ENCODE measurements at places on chromosomes 7 and 10.

- no peak for DNase-seq
Measured at GRCh38 chr10:97650726-97651125, 10.3 kb downstream of the PI4K2A start.

GRCh38 chr10:75765789-75766096 lies 334.3 kb downstream of the LRMDA start:
- DNase-seq = no peak

GRCh38 chr7:140526787-140527664 lies 47.7 kb upstream of the MKRN1 start:
- no peak for DNase-seq

- no peak for DNase-seq
Measured at GRCh38 chr10:51462076-51462779, 237.2 kb downstream of the CSTF2T start.

DNA sequence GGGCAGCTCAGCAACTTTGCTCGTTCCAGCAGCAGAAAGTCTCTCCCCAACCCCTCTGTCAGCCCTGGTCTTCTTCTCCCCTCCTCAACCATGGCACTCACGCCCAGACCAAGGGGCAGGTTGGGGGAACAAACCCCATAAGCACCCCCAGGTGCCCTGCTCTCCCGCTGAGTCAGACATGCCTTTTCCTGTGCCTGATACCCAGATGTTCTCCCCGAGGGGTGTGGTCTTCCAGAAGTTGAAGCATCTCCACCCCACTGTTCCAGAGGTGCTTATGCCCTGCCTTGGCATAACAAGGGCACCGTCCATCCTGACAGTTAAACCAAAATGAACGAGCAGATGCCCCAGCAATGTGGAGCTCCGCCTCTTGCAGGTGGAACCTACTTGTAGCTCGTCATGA lies 67.1 kb downstream of the C10orf143 start:
- DNase-seq = no peak

DNA sequence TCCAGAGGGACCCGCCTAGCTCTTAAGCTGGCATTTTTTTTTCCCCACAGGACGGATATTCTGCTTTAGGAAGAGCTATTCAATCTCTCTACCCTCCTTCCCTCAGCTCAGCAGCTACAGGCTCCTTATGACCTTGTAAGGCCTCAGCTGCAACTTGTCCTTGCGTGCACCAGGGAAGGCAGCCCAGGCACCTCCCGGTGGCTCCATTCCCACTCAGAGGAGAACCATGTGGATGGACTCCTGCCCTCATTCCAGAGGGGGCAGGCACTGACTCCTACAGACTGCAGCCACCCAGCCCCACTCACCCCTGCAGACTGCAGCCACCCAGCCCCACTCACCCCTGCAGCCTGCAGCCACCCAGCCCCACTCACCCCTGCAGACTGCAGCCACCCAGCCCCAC lies 73.7 kb downstream of the ITIH5 start:
- DNase-seq = no peak

- DNase-seq = no peak
Measured at GRCh38 chr10:5090551-5090950, 3.7 kb upstream of the AKR1C3 start.

DNA sequence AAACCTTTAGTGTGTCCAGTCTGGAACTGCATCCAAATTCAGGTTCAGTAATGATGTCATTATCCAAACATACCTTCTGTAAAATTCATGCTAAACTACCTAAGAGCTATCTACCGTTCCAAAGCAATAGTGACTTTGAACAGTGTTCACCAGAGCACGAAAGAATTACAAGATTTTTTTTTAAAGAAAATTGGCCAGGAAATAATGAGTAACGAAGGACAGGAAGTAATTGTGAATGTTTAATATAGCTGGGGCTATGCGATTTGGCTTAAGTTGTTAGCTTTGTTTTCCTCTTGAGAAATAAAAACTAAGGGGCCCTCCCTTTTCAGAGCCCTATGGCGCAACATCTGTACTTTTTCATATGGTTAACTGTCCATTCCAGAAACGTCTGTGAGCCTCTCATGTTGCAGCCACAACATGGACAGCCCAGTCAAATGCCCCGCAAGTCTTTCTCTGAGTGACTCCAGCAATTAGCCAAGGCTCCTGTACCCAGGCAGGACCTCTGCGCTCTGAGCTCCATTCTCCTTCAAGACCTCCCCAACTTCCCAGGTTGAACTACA lies 694 bp upstream of the FAS start:
- no peak for DNase-seq

- DNase-seq = peak; percentile 86
Measured at GRCh38 chr10:70492786-70493659, 14.5 kb downstream of the PALD1 start.

- no peak for DNase-seq
Measured at GRCh38 chr7:110205899-110206298, 885.0 kb upstream of the LRRN3 start.

DNA sequence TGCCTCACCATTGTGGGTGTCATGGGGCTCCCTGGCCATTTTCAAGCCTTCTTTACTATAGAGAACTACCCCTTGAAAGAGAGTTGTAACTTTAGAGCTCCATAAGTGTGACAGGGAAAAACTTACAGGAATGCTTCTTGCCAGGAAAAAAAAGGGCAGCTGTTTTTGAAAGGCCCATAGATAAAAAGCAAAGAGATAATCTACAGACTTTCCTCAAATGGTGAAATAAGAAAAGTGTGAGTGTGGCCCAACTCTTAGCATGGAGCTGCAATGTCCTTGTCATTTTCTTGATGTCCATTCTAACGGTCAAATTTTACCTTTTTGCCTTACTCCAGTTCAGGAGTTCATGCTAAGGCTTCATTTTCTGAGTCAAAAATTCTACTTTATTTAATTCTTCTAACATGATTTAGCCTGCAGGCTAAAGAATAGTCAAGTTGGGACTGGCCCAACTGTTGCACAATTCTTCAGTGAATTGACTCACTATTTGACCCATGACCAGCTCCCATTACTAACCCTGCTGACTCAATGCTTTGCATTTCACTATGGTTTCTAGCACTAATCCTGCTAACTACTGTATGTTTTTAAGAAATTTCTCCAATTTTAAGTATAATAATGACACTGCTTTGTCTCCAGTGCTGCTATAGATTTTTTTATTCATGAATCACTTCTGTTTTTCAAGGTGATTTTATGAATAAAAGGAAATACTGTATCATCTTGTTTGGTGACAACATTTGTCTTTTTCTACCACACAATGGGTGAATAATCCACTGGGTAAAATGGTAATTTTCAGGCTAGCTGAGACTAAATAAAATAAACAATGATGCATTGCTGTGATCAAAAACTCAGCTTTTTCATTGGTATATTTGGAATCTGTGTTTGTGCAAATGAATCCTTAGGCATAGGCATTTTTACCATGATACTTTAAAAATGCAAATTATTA lies 41.4 kb upstream of the SGCE start:
- no peak for DNase-seq

DNA sequence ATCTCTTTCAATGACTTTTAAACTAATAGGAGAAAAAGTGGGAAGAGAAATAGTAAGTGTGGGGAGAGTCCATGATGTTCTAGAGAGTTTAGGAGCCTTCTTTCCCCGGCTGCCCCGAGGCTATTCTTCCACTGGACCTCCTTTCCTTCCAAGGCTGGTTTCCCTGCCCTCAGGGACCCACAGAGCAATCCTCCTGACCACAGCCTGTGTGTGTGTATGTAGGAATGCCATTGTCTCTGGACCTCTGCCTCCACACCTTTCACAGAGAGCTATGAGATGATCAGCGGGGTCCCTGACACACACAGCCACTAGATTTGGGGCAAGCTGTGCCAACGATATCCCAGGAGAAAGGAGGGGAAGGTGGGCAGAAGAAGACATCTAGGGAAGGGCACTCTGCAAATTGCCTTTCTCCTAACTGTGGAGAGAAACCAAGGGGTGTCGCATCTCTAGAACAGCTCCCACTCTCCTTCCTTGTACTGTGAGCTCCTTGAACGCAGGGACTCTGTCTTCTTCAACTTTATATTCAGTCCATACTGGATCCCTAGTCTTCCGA lies 13.3 kb upstream of the CHCHD3 start:
- DNase-seq = no peak

DNA sequence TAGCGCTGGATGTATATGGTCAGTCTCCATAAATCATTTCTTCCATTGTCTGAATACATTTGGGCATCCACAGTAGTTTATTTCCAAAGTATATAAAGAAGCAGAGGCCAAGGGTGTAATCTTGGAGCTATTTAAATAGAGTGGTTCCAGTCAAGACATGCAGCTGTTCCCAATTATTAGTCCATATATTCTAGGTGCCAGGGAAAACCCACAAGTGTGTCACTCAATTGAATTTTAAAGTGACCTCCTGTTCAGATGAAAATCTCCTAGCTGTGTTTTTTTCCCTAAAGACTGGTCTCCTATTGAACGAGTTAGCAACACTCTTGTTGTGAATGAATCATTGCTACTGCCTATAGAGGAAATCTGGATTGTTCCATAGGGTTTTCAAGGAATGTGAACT lies 260.2 kb upstream of the BMPER start:
- DNase-seq = no peak

DNA sequence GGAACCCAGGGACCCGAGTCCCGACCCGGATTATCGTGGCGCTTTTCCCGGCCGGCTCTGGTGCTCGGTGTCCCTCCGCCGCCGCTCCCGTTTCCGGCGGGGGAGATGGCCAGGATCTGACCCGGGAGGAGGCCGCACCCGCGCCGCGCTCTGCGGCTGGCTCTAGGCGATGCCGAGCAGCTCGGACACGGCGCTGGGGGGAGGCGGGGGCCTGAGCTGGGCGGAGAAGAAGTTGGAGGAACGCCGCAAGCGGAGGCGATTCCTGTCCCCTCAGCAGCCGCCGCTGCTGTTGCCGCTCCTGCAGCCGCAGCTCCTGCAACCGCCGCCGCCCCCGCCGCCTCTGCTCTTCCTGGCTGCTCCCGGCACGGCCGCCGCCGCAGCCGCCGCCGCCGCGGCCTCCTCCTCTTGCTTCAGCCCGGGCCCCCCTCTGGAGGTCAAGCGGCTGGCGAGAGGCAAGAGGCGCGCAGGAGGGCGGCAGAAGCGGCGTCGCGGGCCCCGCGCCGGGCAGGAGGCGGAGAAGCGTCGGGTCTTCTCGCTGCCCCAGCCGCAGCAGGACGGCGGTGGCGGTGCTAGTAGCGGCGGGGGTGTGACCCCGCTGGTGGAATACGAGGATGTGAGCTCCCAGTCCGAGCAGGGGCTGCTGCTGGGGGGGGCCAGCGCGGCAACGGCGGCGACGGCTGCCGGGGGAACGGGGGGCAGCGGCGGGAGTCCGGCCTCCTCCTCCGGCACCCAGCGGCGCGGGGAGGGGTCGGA lies 593 bp downstream of the CDK13 start:
- peak; percentile 19 for DNase-seq

DNA sequence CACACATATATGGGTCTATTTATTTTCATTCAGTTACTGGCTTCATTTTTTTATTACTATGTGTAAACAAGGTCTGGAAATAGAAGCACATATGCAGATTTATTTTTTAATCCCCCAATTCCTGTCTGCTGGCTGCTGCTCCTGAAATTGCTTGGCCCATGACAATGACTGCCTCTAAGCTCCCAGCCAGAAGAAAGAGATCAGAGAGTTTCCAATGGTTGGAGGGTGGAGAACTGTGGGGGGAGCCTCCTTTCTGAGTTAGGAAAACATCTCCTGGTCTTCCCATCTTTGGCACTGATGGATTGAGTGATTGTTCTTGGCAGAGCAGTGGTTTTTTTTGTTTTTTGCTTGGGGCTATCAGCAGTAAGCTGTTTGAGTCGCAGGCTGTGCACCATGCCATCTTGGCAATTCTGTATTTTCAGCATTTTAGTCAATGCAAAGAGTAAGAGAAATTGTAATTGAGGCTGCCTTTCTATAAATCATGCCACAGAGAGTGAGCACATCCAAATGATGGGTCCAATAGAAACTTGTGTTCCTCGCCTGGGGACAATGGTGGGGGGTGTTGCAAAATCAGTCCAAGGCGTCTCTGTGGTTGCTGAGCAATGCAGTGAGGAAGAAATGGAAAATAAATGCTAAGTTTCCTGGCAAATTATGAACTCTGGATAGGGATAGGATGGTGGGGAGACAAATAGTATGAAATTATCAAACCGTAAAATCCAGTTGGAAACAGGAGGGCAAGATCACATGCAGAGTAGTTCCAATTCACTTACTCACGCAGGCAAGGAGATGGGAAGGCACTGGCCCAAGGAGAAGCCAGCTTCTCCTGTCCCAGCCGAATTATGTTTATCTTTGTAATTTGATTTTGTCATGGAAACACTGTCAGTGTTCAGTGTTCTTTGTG lies 382.4 kb downstream of the SORCS3 start:
- DNase-seq = no peak

GRCh38 chr10:12432402-12433189 lies 83.2 kb downstream of the CAMK1D start:
- DNase-seq = no peak

DNA sequence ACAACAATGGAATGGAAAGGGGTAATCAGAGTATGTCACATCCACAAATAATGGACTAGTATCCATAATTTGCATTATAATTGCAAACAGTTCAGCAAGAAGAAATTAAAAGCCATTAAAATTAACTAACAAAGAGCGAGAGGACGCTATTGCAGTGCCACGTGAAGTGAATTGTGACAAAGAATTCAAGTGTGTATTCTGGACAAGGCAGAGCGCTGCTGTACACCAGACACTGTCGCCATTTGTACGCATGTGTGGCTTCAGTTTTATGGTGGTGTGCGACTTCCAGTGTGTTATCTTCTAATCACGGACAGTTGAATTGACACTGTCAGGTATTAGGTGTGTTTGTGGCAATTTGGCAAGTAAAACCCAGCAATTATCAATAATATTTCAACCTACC lies 11.3 kb downstream of the CYP3A5 start:
- DNase-seq = no peak

DNA sequence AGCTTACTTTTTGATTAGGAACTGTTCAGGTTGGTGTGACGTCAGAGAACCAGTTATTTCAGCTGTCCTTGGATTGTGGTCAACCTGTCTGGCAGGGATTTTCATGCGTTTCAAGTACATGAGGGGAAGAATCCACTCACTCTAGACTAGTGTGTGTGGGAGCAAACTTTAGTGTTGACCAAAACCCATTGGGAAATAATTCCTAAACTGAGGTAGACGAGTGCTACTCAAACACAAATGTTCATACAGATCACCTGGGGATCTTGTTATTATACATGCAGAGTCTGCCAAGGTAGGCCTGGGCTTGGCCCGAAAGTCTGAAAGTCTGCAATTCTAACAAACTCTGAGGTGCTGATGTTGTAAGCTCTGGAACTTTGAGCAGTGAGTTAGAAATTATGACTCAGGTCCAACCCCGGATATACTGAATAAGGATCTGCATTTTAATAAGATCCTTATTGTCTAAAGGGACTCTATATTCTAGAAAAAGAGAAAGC lies 111.1 kb upstream of the CREB5 start:
- DNase-seq = no peak

Measured in KBM-7 (cell line).